ENCODE measurements at places on chromosomes 2 and 18.

- peak; percentile 70 for DNase-seq
Observed at GRCh38 chr2:18311420-18312195, 248.8 kb downstream of the RDH14 start.

- no peak for DNase-seq
Observed at GRCh38 chr2:25454824-25455611, 113.3 kb upstream of the DNMT3A start.

DNA sequence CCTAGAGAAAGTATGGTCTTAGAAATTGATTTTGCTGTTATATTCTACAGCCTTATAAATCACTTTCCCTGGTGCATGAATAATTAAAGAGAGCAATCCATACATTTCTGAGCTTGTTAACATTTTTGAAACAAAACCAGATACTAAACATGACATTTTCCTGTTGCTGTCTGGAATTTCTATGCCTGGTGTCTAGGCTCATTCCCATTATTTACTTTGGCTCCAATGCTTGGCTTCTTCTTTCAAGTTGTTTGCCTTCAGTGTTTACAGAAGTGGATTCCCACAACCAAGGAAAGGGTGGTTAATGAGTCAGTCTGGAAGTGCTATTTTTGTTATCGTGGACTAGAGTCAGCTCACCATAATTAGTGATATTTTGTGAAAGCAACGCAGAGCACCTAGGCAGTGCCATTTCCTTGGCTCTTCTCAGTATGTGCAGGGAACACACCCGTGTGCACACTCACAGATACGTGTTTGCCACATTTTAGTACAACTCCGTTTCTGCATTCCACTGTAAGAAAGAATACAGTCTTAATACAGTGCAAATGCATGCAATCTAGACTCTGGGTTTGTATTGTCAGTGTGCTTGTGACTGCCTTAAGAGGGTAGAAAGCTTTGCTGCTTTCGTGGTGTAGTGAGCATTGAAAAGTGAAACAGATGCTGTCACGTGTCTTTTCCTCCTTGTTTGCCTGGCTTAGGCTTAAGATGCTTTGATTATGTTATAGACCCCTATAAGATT is 185.0 kb upstream of the RASGRP3 start:
- DNase-seq = peak; percentile 72

DNA sequence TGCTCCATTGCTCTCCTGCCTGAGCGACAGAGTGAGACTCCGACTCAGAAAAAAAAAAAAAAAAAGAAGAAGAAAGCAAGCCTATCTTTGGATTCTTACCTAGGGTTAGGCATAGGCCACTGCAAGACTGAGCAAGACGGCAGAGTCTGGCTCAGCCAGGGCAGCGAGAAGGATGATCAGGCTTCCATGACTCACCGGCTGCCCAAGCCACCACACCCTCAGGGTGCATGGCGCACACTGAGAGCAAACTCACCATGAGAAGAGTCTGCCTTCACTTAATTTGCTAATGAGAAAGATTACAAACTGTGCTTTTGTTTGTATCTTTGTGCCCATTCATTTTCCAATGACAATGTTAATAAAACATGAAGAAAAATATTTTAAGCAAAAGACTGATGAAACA is 8.2 kb downstream of the FAM110C start:
- no peak for DNase-seq

DNA sequence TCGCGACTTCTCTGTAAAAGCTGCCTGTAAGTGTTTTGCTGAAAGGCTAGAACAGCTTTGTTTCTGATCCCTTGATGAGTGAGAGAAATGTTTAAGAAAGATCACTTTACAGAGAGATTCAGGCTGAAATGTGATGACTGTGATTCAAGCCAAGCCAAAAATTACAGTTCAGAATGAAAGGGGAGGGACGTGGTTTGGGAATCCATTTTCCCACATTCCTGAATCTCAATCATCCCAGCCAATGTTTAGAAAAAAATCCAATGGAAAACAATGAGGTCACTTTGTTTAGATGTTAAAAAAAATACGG is 416.7 kb downstream of the ARHGAP15 start:
- DNase-seq = peak; percentile 48

DNA sequence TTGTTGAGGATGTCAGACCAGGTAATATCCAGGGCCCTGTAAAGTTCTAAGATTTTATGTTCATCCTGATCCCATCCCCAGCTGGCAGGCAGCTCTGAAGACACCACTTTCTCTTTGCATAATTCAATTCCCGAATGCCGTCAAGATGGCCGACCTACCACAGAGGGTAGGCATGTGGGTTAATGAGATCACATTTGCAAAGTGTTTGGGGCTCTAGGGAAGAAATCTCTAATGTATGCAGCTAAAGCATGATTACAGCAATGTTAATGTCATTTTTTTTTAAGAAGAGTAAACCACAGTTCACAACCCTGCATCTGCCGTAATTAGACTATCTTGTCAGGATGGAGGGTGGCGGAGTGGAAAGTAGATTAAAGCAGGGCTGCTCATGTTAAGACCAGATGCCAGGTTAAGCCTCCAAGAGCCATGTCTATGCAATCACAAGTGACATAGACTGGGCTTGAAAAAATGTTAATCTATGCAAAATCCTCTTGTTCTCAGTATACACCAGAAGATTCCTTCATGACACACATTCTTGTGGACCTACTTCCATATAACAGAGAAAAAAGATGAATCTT is 131.4 kb downstream of the ALK start:
- DNase-seq = no peak

DNA sequence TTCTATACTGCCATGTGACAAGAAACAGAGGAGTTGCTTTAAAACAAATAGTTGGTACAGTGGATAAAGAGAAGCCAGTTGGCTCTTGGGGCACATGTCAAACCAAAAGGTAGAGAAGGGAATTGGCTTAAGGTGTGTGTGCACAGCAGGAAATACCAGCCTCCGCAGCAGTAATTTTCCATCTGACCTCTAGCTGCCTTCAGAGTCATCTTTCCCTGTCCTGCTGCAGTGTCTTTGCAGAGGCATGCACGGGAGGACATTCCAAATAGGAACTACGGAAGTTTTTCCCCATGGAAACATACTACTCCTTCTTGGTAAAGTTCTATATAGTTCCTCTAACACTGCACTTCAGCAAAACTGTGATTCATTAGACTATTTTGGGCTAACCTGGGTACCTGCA is 99.5 kb downstream of the RAB3GAP1 start:
- no peak for DNase-seq

DNA sequence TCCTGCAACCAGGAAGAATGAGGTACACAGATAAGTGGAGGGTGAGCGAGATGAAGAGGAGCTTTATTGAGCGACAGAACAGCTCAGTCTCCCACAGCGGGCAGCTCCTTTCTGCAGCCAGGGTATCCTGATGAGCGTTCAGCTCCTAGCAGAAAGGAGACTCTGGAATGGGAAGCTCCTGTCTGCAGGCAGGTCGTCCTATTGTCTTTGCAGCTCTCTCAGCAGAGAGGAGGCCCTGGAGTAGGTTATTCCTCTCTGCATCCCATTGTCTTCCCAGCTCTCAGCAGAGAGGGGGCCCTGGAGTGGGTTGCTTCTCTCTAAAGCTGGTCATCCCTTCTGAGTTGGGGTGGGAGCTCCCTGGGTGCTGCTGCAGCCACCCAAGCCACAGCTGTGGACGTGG is 41.2 kb downstream of the TAF1B start:
- DNase-seq = no peak

GRCh38 chr2:32863803-32864202 is 83.0 kb upstream of the LTBP1 start:
- no peak for DNase-seq

- no peak for DNase-seq
Observed at GRCh38 chr2:240878341-240878936, 9.8 kb downstream of the AGXT start.

GRCh38 chr2:192148620-192149321 is 46.0 kb downstream of the TMEFF2 start:
- peak; percentile 60 for DNase-seq

GRCh38 chr2:70659551-70659950 is 105.9 kb upstream of the TGFA start:
- no peak for DNase-seq

- DNase-seq = no peak
Observed at GRCh38 chr2:182055993-182056392, 70.3 kb downstream of the PPP1R1C start.

DNA sequence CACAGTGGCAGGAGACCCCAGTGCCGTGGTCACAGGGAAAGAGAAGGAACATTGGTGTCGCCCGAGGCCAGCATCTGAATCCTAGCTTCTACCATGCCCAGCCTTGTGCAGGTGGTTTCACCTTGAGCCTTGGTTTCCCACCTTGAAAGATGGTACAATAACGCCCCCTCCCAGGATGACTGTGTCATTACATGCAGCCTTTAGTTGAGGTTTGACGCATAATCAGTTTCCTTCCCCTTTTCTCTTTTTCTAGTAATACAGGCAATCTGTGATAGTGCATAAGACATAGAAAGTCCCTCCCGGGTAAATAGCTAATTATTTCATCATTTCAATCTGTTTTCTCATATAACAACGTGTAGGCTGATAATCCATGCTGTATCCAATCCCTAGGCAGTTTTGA is 29.8 kb upstream of the ZNF407 start:
- no peak for DNase-seq

DNA sequence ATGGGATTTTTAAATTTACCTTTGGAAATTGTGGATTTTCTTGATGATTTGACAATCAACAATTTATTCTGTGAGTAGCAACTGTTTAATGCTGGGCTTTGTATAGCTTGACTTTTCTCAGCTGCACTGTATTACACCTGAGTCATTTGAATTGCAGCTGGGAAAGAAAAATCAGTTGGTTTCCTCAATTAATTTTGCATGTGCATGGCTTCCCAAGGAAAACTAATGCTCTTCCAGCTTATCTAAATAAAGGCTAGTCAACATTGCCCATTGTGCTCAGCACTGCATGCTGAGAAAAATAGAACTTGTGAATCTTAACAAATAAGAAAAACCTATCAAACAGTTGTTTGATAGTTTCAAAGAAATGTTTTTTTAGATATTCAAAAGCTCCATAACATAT is 268.3 kb upstream of the CDH20 start:
- DNase-seq = no peak

DNA sequence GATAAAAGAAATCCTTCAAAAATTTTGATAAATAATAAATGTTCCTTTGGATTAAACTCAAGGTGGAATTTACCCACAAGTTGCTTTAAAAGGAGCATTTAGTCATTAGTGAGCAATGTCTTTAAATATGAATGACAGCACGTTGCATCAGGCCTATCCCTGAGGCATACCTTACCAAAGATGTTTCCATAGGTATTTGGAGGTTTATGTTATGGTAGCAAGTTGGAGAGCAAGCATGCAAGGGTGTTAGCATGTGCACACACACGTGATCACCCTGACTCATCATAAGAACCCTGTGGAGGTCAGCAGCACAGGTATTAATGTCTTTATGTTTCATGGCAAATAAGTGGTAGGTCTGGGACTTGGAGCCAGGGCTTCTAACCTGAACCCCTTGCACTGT is 159.9 kb downstream of the ACTR3 start:
- DNase-seq = no peak
